ENCODE measurements at places on chromosomes 3 and 15.

DNA sequence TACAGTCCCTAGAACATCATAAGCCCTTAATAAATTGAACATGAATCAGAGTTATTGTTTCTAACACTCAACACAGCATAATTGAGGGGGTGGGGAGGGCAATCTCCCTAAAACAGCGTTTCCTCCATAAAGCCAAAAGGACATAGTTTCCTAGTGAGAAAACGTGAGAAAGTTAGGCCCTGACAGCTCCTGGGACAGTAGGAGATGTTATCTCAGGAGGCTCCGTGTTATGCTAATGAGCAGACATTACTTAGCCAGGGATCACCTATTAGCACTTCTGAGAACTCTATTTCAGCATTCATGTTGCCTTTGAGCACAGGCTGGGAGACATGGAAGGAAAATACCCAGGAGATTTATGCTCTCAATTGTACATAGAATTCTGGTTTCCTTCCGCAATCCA is 229.1 kb upstream of the ADAMTS9 start:
- DNase-seq = no peak

GRCh38 chr3:4972652-4973643 is 6.3 kb upstream of the BHLHE40 start:
- DNase-seq = no peak

- DNase-seq = no peak
Observed at GRCh38 chr3:112136959-112137693, 4.1 kb upstream of the GCSAM start.

- no peak for DNase-seq
Observed at GRCh38 chr15:40943764-40944365, 9.4 kb upstream of the CHAC1 start.

- no peak for DNase-seq
Observed at GRCh38 chr3:18808429-18808828, 339.9 kb upstream of the KCNH8 start.

GRCh38 chr3:195539479-195539878 is 3.6 kb downstream of the PPP1R2 start:
- no peak for DNase-seq

GRCh38 chr3:69231929-69232440 is 109.6 kb upstream of the LMOD3 start:
- no peak for DNase-seq
